ENCODE measurements at places on chromosomes 1 and 21.

GRCh38 chr1:182484067-182484466, 34.1 kb downstream of the RGSL1 start:
- DNase-seq, result no peak

- DNase-seq, result no peak
These were observed 24.6 kb downstream of the UBE4B start for GRCh38 chr1:10057343-10057742.

DNA sequence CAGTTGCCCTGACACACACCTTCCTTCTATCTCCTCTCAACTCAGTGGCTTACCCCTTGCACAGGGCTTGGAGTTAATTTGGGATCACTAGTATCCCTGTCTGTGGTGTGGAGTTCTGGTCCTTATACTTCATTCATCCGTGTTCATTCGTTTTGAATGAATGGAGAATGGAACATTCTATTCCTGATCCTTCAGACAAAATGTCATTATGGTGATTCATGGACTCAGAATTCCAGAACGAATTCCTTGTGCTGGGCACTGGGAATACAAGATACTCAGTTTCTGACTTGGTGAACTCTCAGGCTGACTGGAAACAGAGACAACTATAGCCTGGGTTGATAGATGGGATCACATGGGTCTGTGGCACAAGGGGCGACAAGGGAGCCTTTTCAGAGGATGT, 49.9 kb upstream of the TRABD2B start:
- no peak for DNase-seq

DNA sequence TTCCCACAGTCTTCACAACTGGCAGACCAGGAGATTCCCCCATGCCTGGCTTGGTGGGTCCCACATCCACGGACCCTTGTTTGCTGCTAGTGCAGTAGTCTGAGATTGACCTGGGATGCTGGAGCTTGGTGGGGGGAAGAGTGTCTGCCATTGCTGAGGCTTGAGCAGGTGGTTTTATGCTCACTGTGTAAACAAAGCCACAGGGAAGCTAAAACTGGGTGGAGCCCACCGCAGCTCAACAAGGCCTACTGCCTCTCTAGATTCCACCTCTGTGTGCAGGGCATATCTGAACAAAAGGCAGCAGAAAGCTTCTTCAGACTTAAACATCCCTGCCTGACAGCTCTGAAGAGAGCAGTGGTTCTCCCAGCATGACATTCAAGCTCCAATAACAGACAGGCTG, 177.3 kb upstream of the ETV3 start:
- no peak for DNase-seq

DNA sequence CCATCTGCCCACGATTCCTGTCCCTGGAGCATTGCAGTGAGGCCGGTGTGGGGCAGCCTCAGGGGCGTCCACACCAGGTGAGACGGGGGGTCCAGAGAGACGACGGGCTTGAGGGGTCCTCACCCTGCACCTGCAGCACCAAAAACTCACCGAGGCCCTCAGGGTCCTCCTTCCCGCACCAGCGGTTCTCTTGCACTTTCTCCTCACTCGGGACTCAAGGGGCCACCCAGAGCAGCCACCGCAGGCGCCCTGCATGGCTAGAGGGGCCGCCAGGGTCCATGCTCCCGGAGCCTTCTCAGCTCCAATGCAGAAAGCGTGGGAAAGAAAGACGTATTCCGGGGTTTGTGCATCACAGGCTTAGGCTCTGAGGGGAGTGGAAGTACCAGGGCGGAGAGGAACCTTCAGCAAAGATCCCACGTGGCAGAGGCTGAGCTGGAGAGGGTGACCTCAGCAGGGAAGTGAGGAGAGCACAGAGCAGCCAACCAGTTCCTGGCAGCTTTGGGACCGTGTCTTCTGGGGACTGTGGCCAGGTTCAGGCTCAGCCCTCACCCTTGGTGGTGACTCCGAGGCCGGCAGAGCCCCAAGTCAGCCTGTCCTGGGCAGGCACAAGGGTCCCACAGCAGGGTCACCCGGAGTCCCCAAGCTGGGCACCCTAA, 19.5 kb upstream of the COL6A2 start:
- DNase-seq, result peak; percentile 12
